Hair follicle dermal papilla cell (primary cell): ENCODE measurements at places on chromosomes 7 and 10. TPM values are rescaled to one million over a fixed set of nuclear protein-coding genes. Genes with fewer than 3 reads are reported as not detected.

Gene ZNF239
- total RNA-seq = 7.8 and 8.9 TPM in 2 replicates

Gene GRM3
- total RNA-seq = not detected in 2 replicates

Gene TAF3
- total RNA-seq = 2.1 and 2.3 TPM in 2 replicates

Gene AKR1D1
- total RNA-seq = not detected in 2 replicates

Gene CYP3A4
- not detected in 2 replicates for total RNA-seq

Gene SFRP5
- total RNA-seq = not detected in 2 replicates

Gene DNMBP
- 19.1 and 20.9 TPM in 2 replicates for total RNA-seq

Gene PHYH
- 18.2 and 21.0 TPM in 2 replicates for total RNA-seq

Gene GIMAP6
- total RNA-seq = 0.16 TPM in 1 of 2 replicates, not detected in the other

Gene AOAH
- total RNA-seq = not detected in 2 replicates

Gene ANKRD61
- 0.16 TPM in 1 of 2 replicates, not detected in the other for total RNA-seq

Gene C7orf33
- total RNA-seq = not detected in 2 replicates

Gene AGBL3
- 0.73 and 1.3 TPM in 2 replicates for total RNA-seq

Gene NPC1L1
- not detected in 2 replicates for total RNA-seq

Gene ZNF853
- 0.24 and 0.32 TPM in 2 replicates for total RNA-seq

Gene MOGAT3
- not detected in 2 replicates for total RNA-seq

Gene EXOC6
- 4.1 and 4.9 TPM in 2 replicates for total RNA-seq

Gene CASTOR2
- 34.7 and 34.9 TPM in 2 replicates for total RNA-seq
